ENCODE measurements at places on chromosomes 1 and 21.

DNA sequence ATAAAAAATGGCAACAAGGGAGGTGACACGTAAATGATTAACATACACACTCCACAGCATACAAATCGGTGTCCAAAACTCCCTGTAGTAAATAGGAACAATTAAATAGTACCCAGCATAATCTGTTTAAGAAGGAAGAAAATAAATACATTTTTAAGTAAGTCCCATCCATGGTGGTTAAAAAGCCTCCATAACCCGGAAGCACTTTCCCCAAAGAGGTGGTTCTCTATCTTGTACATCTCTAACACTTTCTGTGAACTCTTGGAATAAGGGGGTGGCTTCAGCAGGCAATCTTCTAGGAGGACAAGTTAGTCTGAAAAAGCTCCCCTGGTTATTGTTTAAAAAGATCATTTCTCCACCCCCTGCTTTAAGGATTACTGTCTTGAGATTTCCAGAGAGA, 76.9 kb downstream of the PTPN14 start:
- no peak for DNase-seq

- no peak for DNase-seq
Observed at GRCh38 chr21:35753308-35753707, 307.0 kb downstream of the SETD4 start.

- DNase-seq = no peak
Observed at GRCh38 chr1:226988334-226988666, 48.2 kb downstream of the COQ8A start.

GRCh38 chr1:156160000-156160742, 6.8 kb downstream of the SEMA4A start:
- DNase-seq = no peak

GRCh38 chr1:7224644-7225043, 439.4 kb downstream of the CAMTA1 start:
- DNase-seq = no peak

Measured in glomerular endothelial cell (primary cell).